ENCODE measurements at places on chromosomes 5 and 9. TPM values are rescaled to one million over a fixed set of nuclear protein-coding genes. Genes with fewer than 3 reads are reported as not detected.
A peak's percentile ranks its signal among the peaks of the same experiment; 100 is the strongest.

The IFNK gene
- not detected for total RNA-seq

GRCh38 chr9:137224830-137225694 is at the start of gene CYSRT1:
TSS of gene CYSRT1 (plus strand) at chr9:137225174. CDS start at chr9:137225622, 448 bp downstream.
- H3K4me1 ChIP-seq = peaks cover 13% of the 10 kb centered on the region
- H3K27ac ChIP-seq = peak within 1 kb of the TSS; percentile 96
- no peaks in the 10 kb centered on the region for H3K36me3 ChIP-seq
- H3K27me3 ChIP-seq = no peaks in the 10 kb centered on the region

The BTNL8 gene
- not detected for total RNA-seq

DNA sequence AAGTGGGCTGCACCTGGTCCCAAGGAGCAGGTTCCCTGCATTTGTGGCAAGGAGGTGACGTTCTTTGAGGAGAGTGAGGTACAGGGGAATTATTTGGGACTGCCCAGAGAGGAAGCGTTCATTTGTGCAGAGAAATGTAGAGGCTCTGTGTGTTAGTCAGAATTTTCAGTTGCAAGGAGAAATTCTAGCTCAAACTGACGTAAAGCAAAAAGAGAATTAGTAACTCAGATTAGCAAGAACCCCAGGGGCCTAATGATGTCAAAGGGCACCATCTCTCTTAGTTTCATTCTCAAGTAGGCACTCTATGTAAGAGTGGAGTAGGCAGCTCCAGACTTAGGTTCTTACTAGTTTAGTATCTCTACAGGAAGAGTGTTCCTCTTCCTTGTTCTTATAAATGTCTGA is 2.4 kb upstream of the TXN start:
- H3K4me3 ChIP-seq = no peak overlapping the region
- H3K4me1 ChIP-seq = peaks cover 12% of the 10 kb centered on the region
- no peaks in the 10 kb centered on the region for H3K27me3 ChIP-seq
- no peak overlapping the region for H3K27ac ChIP-seq
- no peaks in the 10 kb centered on the region for H3K36me3 ChIP-seq

DNA sequence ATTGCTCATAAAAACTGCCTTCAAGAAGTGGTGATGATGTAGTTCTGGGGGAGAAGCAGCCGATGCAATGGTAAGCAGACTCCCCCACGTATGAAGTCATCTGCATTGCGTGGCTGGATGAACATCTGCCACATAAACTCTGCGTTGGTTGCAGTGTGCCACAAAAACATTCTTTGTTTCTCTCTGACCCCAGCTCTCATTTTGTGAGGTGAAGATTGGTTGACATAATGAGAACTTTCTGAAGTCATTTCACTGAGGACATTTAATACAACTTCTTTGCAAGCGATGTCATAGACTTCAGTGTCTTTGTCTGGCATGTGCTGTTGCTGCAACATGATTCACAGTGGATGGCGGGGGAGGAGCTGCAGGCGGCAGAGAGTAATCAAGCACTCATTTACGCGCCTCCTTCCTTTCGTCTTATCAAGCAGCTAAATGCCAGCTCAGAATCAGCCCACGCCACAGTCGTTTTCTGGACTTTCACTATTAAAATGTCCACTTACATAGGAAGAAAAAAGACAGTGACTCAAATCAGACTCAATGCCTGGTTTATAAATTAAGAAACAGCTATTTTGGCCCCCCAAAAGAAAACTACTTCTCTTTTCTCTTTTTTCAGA is 91.5 kb upstream of the NFIL3 start:
- no peaks in the 10 kb centered on the region for H3K27me3 ChIP-seq
- peak overlapping the region; percentile 61 for H3K27ac ChIP-seq
- H3K36me3 ChIP-seq = no peaks in the 10 kb centered on the region

- no peaks in the 10 kb centered on the region for H3K27me3 ChIP-seq
- DNase-seq = no peak
- no peaks in the 10 kb centered on the region for H3K36me3 ChIP-seq
Measured at GRCh38 chr5:53785924-53786323, 225.5 kb downstream of the NDUFS4 start.

- H3K27me3 ChIP-seq = no peaks in the 10 kb centered on the region
- peak; percentile 0 for DNase-seq
- no peaks in the 10 kb centered on the region for H3K4me1 ChIP-seq
- no peak overlapping the region for H3K27ac ChIP-seq
Measured at GRCh38 chr5:103800741-103801495, 238.3 kb upstream of the NUDT12 start.

The CBY3 gene
- total RNA-seq = 0.18 TPM

The PDGFRB gene
- 108 TPM for total RNA-seq

GRCh38 chr9:129469188-129469987 is 151.5 kb downstream of the C9orf50 start:
- peaks cover 16% of the 10 kb centered on the region for H3K4me1 ChIP-seq
- H3K27me3 ChIP-seq = no peaks in the 10 kb centered on the region
- no peak for DNase-seq
- H3K4me3 ChIP-seq = no peak overlapping the region
- no peaks in the 10 kb centered on the region for H3K36me3 ChIP-seq

GRCh38 chr5:133285583-133286021 is 233.8 kb downstream of the HSPA4 start:
- H3K36me3 ChIP-seq = no peaks in the 10 kb centered on the region
- no peaks in the 10 kb centered on the region for H3K4me1 ChIP-seq
- H3K27ac ChIP-seq = no peak overlapping the region
- peak; percentile 51 for DNase-seq
- peaks cover 13% of the 10 kb centered on the region for H3K27me3 ChIP-seq

DNA sequence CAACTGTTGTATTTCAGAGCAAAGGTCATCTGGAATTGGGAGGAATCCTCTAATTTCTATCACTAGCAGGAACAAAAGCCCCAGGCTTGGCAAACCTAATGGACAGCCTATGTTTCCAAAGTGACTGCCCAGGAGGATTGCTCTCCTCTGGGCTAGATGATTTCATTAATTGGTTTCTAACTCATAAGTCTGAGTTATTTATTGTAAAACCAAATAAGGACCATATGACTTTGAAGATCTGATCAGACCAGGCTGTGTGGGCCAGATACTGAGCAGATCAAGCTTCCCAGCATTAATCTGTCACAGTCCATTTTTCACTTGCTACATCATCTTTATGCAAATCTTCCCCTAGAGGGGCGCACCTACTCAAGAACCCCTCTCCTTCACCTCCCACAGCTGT is 125.2 kb downstream of the PRDM6 start:
- no peak overlapping the region for H3K27ac ChIP-seq
- no peaks in the 10 kb centered on the region for H3K27me3 ChIP-seq
- peaks cover 6% of the 10 kb centered on the region for H3K4me1 ChIP-seq
- no peak for DNase-seq
- no peaks in the 10 kb centered on the region for H3K36me3 ChIP-seq
- H3K4me3 ChIP-seq = no peak overlapping the region

- H3K4me3 ChIP-seq = no peak overlapping the region
- no peaks in the 10 kb centered on the region for H3K4me1 ChIP-seq
- H3K36me3 ChIP-seq = no peaks in the 10 kb centered on the region
- H3K27me3 ChIP-seq = no peaks in the 10 kb centered on the region
Measured at GRCh38 chr5:163947848-163948666, 442.6 kb downstream of the MAT2B start.

The TAF1L gene
- not detected for total RNA-seq

GRCh38 chr9:15295761-15296405 is 11.1 kb downstream of the TTC39B start:
- no peaks in the 10 kb centered on the region for H3K27me3 ChIP-seq
- H3K36me3 ChIP-seq = peaks cover 5% of the 10 kb centered on the region
- H3K27ac ChIP-seq = peak overlapping the region; percentile 96
- peak; percentile 78 for DNase-seq
- peaks cover 20% of the 10 kb centered on the region for H3K4me1 ChIP-seq
- H3K4me3 ChIP-seq = peak overlapping the region; percentile 54
